CD4-positive, alpha-beta T cell (primary cell): ENCODE measurements at places on chromosomes 7 and 10.

DNA sequence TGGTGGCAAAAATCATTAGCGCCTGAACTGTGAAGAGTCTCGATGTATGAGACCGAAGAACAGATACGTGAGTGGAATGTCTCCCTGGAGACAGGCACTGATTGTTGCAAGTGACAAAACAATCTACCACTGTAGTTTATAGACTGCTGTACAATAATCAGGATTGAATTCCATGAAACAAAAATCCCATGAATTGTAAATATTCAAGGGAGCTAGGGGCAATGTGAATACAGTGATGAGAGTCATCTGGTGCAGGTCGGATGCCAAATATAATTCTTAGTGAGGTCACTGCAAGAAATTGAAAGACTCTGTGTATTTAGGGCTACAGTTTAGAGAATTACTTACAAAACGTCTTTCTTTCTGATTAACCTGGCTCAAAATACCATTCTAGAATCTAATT, 594.4 kb upstream of the VSTM2A start:
- DNase-seq, result no peak

DNA sequence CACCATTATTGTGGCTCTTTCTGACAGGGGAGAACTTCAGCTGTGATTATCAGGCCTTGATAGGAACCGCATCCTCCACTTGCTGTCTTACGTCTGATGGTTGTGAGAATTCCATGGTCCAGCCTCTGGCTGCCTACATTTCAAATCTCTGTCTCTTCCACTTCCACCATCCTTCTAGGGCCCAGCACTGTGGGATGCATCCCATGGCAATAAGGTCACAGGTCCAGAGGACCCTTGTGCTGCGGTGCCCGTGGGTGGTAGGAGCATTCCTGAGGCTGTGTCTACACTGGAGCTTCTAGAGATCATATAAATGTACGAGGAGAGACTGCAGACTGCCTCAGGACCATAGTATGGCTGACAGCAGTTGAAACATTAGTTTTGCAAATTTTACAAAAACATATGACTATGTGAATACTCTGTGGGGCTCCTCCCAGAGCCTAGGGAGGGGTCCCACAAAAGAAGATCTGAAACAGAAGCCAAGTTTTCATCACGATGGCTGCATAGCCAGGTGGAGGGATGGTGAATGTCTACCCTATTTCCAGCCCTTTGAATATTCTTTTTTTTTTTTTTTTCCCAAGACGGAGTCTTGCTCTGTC, 11.8 kb downstream of the CALML3 start:
- DNase-seq, result no peak

GRCh38 chr7:1232623-1233332, at the start of gene UNCX:
TSS of gene UNCX (plus strand) at chr7:1232872. CDS start at chr7:1233018, 146 bp downstream.
- DNase-seq, result no peak

DNA sequence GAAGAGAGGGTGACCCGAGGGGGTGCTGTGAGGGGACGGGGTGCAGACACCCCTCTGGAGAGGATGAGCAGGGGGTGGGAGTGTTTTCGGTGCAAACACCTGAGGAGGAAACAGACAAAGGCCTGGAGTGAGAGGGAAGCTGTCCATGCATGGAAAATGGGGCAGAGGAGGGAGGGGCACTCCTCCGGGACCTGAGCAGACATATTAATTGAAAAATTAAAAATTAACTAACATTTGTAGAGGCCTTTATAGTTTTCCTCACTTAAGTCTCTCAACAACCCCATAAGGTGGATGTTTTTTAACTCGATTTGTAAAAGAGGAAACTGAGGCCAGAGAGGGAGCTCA, 1.2 kb downstream of the VPS37D start:
- no peak for DNase-seq

GRCh38 chr7:88115816-88116215, 104.0 kb downstream of the SRI start:
- no peak for DNase-seq

- no peak for DNase-seq
Observed at GRCh38 chr7:51187941-51188340, 128.7 kb downstream of the COBL start.

DNA sequence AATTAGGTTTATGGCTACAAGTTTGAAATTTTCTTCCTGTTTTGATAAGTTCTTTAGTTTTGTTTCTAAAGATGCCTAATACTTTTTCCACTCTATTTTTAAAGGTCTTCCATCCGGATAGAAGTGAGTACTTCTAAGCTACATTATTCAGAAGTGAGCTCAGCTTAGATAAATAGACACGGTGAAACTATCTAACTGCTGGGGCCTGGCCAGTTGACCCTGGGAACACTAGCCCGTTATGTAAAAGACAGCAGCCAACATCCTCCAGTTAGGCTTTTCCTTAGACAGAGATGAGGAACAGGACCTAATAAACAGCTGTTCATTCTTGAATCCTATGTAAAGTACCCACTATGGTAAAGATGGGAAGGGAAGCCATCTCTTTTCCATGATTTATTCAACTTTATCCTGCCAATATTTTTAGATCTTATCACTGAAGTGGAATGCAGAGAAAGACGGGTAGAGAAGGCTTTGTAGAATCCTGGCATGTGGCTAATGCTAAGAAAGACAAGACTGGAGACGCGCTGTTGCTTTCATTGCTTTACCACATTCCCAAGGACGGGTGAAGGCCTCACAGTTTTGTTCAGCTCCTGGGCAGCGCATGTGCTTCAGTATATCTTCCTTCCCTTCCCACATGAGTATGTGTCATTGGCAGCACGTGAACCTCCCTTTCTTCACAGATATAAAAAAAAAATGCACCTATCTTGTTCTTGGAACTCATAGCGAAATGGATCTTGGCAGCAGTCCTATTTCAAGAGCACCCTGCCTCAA, 340.0 kb upstream of the MEOX2 start:
- DNase-seq, result no peak

- DNase-seq, result no peak
Observed at GRCh38 chr7:28551331-28551730, 139.0 kb downstream of the CREB5 start.

GRCh38 chr7:101557421-101557820, 71.7 kb downstream of the MYL10 start:
- DNase-seq, result no peak

- DNase-seq, result no peak
Observed at GRCh38 chr10:3825244-3825643, 40.2 kb upstream of the KLF6 start.

- no peak for DNase-seq
Observed at GRCh38 chr7:44098092-44099068, 5.8 kb upstream of the AEBP1 start.

DNA sequence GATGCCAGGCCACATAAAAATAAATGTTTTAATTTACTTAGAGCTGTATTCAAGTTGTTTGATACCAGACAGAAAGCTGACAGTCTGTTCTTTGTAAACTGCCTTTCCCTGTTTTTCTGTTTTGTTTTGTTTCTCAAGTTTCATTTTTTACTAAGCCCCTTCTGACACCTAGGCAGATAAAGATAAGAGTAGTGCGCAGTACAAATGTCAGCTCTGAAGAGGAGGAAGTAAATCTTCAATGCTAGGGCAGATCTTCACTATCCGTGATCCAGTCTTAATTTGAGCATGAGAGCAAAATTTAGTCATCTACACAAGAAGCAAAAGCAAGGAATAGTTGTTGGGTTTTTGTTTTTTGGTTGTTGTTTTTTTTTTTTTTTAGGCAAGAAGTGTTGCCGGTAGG, 27.3 kb downstream of the MTURN start:
- DNase-seq, result no peak

GRCh38 chr10:97500297-97500575, 1.5 kb downstream of the UBTD1 start:
- no peak for DNase-seq

- DNase-seq, result no peak
Observed at GRCh38 chr10:76727038-76727437, 910.6 kb downstream of the KCNMA1 start.

- DNase-seq, result no peak
Observed at GRCh38 chr7:26880852-26881251, 16.5 kb upstream of the SKAP2 start.

DNA sequence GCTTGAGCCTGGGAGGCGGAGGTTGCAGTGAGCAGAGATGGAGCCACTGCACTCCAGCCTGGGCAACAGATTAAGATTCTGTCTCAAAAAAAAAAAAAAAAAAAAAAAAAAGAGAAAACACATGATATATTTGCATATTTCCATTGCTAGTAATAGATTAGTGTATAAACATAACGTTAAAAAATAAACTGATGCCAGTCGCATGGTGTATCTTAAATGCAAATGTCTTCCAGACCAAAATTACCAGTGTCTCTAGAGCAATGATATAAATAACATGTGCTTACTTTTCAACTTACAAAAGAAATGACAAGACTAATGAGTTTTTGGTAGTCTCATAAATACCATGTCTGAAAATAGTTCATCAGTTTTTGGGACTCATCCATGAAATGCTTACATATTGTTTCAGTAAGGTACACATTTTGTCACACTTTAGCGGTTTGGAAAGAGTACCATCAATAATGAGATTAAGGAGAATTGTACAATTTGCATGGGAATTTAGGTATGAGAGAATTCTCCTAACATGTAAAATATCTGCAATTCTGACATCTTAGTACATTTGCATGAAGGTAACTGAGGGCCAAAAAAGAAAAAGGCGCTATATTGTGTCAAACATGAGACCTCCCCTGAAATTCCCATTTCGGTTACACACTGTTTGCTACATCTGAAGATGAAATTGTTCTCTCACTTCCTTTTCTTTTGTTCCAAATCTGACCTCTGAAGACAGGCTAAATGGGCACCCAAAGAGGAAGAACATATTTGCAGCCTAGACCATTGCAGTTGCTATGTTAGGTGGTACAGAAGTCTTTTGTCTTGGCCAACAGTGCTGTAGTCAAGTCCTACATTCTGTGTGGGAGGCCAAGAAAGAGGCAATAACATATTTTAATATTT, 51.5 kb upstream of the PIP4K2A start:
- DNase-seq, result no peak

DNA sequence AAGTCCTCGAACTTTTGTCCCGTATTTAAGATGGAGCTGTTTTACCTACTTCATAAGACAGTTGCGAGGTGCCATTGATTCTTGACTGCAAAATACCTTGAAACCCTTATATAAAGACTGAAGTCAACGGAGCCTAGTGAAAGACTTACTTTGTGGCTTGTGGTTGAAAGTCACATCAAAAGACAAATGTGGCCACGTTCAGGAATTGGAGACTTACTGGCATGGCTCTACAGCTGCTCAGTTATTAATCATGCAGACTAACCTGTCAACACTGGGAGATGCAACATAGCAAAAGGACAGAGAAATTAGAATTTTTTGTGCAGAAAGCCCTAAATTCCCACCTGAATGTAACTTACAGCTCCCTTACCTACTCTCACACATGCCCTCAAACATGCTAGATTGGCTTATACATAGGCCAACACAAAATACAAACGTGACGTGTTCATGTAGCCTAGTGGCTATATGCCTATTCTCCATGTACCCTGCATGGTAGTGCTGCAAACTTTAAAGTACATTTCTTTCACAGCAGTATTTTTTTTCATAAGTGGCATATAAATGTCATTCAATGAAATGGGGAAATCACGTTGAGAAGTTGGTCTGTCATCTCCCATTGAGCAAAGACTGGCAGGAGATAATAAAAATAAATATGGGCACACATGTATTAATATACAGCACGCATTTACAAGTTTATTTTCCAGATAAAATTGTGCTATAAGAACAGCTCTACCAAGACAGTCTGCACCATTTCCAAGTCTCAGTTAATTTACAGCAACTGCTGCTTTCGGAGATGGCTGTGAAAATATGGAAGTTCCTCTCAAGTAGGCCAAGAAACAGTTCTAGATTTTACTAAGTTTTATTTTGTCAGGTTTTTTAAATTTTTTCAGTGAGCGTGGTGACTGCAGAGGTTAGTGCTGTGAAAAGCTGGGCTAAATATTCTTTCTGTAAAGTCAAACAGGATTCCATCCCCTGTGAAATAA, 170.4 kb upstream of the C7orf33 start:
- no peak for DNase-seq

GRCh38 chr7:75814407-75814947, 871 bp upstream of the CCL24 start:
- DNase-seq, result no peak

DNA sequence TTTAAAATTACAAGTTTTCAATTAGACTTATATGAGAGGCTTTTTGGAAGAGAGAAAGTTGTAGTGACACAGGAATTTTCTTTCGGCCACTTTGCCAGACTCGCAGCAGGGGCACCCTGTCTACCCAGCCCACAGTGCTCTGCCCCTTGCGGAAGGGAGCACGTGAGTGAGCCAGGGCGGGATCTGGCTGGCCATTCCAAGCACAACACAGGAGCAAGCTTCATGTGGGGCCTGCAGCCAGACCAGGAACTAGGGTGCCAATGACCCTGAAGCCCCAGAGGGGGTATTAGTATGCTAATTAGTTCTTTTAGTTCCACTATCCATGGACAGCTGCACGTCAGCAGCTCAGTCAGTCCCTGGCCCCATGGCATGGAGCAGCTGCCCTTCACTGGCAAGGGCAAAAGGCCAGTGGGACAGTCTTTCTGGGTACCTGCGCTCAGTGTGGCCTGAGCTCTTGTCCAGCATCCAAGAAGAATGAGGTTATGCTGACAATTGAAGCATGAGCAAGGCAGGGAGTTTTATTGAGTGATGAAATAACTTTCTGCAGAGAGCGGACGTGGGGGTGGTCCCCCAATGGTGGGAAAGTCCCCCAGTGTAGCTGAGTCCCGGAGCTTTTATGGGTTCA, 251.1 kb upstream of the CSTF2T start:
- DNase-seq, result no peak

DNA sequence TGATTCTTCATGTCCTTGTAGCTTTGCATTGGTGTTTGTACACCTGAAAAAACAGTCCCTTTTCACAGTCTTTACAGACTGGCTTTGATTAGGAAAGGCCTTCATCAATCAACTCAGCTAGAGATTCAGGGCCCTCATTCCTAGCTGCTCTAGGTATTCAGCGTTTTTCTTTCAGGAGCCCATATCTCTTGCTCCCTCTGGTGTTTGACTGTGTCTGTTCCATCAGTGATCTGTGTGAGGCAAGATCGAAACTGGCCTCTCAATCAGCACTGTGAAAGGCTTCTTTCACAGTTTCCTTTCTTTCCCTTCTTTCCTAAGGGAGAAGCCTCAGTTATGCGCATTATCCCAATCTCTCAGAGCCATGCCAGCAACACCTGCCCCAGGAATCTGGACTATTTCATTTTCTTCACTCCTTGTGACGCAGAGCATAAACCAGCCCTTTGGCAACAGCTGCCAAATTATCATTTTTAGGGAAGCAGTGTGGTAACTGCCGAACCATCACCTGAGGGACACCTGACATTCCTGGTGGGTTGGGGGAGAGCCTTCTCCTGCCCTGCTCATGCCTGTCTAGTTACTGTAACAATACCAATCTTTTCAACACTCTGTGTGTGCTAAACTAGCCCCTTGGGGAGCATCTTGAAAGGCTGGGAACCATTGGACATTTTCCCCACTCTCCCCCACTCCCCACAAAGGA, 75.7 kb upstream of the CCDC71L start:
- peak; percentile 38 for DNase-seq

- no peak for DNase-seq
Observed at GRCh38 chr7:46360296-46360695, 439.2 kb upstream of the IGFBP3 start.

GRCh38 chr7:66768865-66769832, 28.6 kb downstream of the RABGEF1 start:
- DNase-seq, result no peak

GRCh38 chr10:96402417-96403305, 43.9 kb upstream of the OPALIN start:
- no peak for DNase-seq
